ENCODE measurements at places on chromosomes 12 and 14.

- DNase-seq = peak; percentile 36
Observed at GRCh38 chr14:70821584-70822529, 12.5 kb upstream of the MAP3K9 start.

DNA sequence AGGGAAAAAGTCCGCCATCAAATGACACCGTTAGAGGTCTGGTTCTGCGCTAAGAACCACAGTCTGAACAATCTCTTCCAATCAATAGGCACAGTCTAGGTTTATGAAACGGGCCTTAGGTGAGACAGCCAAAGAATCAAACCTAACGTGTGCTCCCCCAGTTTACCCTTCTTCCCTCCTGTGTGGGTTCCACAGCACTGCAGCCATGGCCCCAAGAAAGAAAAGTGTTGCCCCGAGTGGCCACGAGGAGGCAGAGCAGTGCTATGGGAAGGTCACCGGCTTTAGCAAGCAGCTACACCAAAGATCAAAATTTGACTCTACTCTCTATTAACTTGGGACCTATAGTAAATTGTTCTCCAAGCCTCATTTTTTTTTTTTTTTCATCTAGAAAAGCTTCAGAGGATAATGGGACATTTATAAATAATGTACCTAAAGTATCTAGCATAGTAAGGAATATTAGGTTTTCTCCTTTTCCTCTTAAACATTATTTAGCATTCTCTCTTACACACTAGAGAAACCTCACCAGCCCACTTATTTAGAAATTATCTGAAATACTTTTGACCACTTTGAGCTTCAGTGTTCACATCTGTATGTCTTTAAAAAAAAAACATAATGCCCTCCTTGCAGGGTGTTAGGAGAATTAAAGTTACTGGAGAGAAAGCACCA is 70.2 kb upstream of the GPHB5 start:
- DNase-seq = peak; percentile 19

DNA sequence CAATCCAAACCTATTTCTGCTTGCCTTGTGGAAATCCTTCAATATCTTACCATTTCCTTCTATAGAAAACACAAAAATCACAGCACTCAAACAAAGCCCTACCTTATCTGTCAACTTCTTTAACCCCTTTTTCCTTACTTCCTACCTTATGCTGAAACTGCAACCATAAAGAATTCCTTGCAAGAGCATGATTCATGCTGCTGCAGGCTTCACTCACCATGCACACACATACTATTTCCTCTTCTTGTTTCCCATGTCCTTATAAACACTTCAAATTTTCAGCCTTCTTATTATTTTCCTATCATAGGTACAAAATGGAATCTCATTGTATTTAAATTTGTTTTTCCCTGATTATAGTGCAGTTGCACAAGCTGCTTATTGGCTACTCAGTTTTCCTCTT is 23.3 kb downstream of the LMNTD1 start:
- DNase-seq = no peak

GRCh38 chr14:67440513-67440912 is 28.5 kb upstream of the PLEK2 start:
- no peak for DNase-seq

- peak; percentile 25 for DNase-seq
Observed at GRCh38 chr12:1797011-1797901, 23.1 kb upstream of the LRTM2 start.

DNA sequence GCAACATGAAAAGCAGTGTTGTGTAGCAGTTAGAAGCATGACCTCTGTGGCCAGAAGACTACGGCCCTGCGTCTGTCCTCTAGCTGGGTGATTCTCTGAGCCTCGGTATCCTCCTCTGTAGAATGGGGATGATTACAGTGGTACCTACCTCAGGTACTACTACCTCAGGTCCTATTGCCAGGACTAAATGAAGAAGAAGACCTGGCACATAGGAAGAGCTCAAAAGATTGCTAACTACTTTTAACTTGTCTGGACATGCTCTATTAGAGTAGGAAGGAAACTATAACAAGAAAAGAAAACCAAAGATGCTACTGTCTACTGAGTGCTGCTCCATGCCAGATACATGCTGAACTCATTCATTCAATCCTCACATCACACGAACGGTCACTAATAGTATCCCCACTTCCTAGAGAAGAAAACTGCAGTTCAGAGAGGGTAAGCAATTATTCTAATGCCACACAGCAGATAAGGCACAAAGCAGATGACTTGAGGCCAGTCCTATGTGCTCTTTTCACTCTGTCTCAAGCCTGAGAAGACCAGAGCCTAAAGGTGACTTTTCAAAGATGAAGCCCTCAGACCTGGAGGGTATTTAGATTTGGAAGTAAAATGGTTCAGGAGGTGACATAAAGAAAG is 108.1 kb upstream of the HIF1A start:
- DNase-seq = no peak

DNA sequence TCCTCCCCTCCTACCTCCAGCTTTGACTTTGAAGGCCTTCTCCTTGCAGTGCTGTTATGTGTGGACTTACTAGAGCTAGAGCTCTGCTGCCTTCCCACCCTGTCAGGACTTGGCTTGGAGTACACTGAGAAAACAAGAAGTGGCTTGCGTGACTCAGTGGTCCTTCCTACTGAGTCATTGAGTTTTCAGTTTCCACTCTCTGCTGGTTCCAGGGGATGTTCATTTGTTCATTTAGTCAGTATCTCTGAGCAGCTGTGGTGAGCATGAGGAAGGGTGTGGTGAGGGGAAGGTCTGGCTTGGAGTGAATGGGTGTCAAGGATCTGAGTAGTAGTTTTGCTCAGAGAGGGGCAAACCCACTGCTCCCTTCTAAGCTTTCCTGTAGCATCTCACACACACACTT is 17.2 kb upstream of the ELK3 start:
- DNase-seq = peak; percentile 61

DNA sequence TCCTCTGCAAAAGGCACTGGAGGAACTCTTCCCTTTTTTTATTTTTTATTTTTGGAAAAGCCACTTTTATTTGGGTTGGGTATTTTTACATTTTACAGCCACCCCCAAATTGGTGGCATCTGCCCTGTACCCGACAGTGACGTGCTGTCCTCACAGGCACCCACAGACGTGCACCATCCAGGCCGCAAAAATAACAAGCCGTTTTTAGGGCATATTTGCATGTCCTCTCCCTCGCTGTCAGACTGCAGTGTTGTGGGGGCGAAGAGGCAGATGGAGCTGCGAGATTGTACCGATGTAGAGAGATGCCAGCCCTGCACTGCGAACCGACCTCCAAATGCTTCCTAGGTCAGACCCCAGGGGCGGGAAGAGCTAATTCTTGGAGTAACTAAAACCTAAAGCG is 12.2 kb downstream of the JDP2 start:
- DNase-seq = no peak

- DNase-seq = no peak
Observed at GRCh38 chr14:35959835-35960234, 133.7 kb downstream of the BRMS1L start.

- DNase-seq = no peak
Observed at GRCh38 chr14:101937926-101938767, 26.2 kb upstream of the DYNC1H1 start.

DNA sequence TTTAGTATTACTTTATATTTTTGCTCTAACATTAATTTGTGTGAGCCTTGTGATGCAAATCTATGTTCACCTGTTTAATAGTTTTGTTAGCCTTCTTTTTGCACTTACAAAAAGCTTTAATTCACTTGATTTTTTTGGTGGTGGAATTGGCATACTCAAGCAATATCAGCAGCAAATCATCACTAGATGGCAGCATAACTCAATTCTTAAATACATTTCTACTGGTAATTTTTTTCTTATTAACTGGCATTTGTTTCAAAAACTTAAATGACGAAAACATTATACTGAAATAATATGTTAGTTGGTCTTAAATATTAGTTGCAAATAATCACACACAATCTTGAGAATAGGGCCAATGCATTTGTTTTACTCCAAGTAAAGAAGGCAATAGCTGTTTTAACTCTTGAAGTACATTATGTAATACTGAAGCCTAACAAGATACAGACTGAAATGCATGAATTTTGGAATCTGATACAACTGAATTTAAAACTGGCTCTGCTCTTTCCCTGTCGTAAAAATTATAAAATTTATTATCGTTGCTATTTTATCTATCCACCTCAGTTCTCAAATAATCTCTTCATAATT is 151.5 kb downstream of the ATXN7L3B start:
- no peak for DNase-seq

All from stimulated activated CD8-positive, alpha-beta memory T cell treated with anti-CD3 and anti-CD28 coated beads, Interleukin-7, amount 100 ng/mL, for 4 hours (primary cell).